ENCODE measurements at places on chromosomes 3 and 15. TPM values are rescaled to one million over a fixed set of nuclear protein-coding genes. Genes with fewer than 3 reads are reported as not detected.

Gene KIF7
- 1.0 TPM for total RNA-seq

Gene PXK
- 41.3 TPM for total RNA-seq

Gene WWTR1
- 1.1 TPM for total RNA-seq

Gene PPARG
- 1.2 TPM for total RNA-seq

Gene TRPC1
- 2.1 TPM for total RNA-seq

Gene SLC2A2
- not detected for total RNA-seq

Gene CHRNA5
- 3.8 TPM for total RNA-seq

Gene ANKRD63
- not detected for total RNA-seq

Gene GOLGA8G
- not detected for total RNA-seq

Gene TEX55
- not detected for total RNA-seq

Gene OXSR1
- 64.9 TPM for total RNA-seq

Gene GATA2
- not detected for total RNA-seq

Gene GABPB1
- 39.1 TPM for total RNA-seq

Gene GPR160
- 9.5 TPM for total RNA-seq

Gene PLSCR2
- total RNA-seq = 0.11 TPM

Gene MYZAP
- total RNA-seq = 0.14 TPM

Gene TUSC7
- not detected for total RNA-seq

Gene RASGRP1
- 116 TPM for total RNA-seq

Gene TMEM207
- total RNA-seq = not detected

Gene CD96
- total RNA-seq = 223 TPM

Gene SNTN
- not detected for total RNA-seq

Gene ARIH2
- 119 TPM for total RNA-seq

Gene KBTBD8
- total RNA-seq = 8.0 TPM

Gene CLDN1
- total RNA-seq = 0.39 TPM

Gene C15orf62
- 1.4 TPM for total RNA-seq

Gene TTLL13
- total RNA-seq = 0.34 TPM

Gene SKOR1
- 0.18 TPM for total RNA-seq

Gene DUOXA2
- not detected for total RNA-seq

Gene PLA2G4E
- not detected for total RNA-seq

Gene ARNT2
- not detected for total RNA-seq

Gene C3orf18
- total RNA-seq = 44.3 TPM

Gene ELP6
- 48.6 TPM for total RNA-seq

Gene NXPE3
- total RNA-seq = 21.3 TPM

Gene C3orf20
- total RNA-seq = 0.20 TPM

Measured in T-helper 2 cell treated with Interferon-gamma antibody and Interleukin-4, amounts not matched to agents 100 ng/mL and 5 ng/mL, for 36 hours (primary cell).